Stimulated activated CD4-positive, alpha-beta T cell treated with anti-CD3 and anti-CD28 coated beads, Interleukin-4, amount 100 ng/mL, for 4 hours (primary cell): ENCODE measurements at places on chromosomes 2 and 18.

- no peak for DNase-seq
Measured at GRCh38 chr2:179899666-179900065, 38.3 kb upstream of the ZNF385B start.

- DNase-seq: no peak
Measured at GRCh38 chr2:48819206-48819735, 63.7 kb upstream of the LHCGR start.

DNA sequence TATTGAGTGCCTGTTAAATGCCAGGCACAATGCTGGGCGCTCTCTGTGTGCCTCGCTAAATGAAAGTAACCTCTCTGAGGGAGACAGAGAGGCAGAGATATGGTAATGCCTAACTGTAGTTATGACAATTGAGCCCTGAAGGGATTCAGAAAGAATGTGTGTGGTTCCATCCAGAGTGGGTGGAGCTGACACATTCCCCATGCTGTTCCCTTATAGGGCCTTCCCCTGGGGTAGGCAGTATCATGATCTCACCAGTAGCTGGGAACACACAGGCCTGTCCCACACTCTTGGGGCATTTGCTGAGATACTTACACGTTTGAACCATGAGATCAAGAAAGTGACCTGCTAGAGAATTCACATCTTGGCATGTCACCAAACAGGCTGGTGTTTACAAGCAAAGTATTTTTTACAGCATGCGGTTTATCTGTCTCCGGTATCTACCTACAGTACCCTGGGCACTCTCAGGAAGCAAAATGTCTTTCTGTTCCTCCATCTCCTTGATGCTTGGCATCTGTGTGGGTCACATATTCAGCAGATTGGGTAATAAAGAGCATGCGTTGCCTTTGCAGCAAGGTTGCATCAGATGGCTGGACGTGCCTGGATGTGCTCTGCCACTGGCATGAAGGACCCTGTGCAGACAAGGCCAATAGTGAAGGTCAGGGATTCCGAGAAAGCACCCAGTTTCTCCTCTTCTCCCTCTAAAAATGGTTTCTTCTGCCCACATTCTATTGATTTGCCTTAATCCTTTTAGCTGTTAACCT, 9.4 kb downstream of the CTIF start:
- DNase-seq: no peak

DNA sequence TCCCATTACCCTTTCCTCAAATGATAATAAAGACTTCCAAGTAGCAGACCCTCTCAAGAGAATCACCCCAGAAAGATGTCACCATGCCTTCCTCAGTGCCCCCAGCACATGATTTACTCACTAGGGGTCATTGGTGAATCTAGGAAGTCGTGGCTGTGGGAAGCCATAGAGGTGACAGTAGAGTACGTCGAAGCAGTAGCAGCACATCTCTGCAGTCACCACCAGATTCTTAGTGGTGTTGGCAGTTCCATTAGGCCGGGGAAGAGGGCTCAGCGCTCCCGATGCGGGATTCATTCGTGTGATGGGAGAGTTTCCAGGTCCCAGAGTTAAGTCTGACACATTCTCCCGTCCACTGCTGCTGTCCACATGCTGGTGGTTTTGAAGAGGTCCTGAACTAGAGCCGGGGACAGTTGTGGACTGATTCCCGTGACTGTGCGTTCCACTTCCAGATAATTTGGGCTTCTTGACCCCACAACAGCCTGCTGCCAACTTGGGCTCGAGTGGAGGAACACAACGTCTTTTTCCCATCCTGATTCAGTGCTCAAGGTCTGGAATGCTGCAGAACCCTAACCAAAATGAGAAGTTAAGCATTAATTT, 12.0 kb downstream of the AMMECR1L start:
- no peak for DNase-seq

DNA sequence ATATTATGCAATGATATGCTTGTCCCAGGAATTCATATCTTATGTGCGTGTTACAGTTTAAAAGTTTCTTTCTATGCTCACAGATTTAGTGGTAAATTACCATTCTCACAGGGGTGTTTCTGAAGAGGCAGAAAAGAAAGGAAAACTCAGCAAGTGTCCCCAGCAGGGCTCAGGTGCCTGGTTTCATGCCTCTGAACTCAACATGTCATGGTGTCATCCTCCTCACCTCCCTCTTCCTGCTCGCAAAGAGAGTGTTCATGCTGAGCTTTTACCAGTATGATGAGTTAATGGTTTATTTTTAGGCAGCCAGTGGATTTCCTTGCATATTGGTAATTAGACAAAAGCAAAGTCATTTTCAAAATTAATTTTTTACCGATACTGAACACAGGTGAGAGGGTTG, 492.9 kb upstream of the ZEB2 start:
- no peak for DNase-seq

- no peak for DNase-seq
Measured at GRCh38 chr18:31791817-31792579, 31.3 kb upstream of the SLC25A52 start.

- DNase-seq: no peak
Measured at GRCh38 chr2:19786408-19787058, 115.2 kb downstream of the TTC32 start.

DNA sequence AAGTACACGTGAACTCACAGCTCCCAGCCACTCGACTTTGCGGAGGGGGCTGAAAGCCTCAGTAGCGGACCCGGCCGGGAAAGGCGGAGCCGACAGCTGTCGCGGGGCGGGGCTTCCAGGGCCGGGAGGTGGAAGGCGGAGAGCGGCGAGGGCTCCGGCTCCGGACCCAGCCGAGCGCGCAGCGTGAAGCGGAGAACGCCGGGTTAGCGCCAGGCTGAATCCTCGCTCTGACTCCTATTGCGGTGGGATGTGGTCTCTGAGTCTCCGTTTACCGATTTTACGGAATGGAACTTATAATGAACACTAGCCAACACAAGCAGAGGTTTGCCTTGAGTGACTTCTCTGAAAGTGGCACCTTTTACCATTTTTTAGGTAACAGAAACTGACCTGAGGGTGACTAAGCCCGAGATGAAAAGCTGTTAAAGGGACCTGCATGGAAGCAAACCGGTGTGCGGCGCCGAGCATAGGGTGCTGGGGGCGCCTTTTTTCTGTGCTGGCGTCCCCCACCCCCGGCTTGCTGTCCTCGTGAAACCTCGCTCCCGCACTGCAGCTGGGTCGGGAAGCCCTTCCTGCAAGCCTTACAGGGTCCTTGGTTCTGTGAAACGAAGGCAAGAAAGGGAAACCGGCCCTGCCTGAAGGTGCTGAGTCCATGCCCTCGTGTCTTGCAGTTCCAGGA, 72.9 kb downstream of the EN1 start:
- peak; percentile 10 for DNase-seq

GRCh38 chr2:235603659-235604058, 109.8 kb downstream of the AGAP1 start:
- DNase-seq: no peak

GRCh38 chr2:12074126-12074844, 327.9 kb downstream of the LPIN1 start:
- no peak for DNase-seq

- no peak for DNase-seq
Measured at GRCh38 chr2:10478298-10478625, 30.1 kb upstream of the ODC1 start.

GRCh38 chr2:48089644-48090043, 183.3 kb upstream of the FBXO11 start:
- no peak for DNase-seq

GRCh38 chr2:72629062-72629461, 196.8 kb downstream of the EXOC6B start:
- no peak for DNase-seq

GRCh38 chr2:218853766-218854165, 5.8 kb upstream of the WNT6 start:
- DNase-seq: no peak

DNA sequence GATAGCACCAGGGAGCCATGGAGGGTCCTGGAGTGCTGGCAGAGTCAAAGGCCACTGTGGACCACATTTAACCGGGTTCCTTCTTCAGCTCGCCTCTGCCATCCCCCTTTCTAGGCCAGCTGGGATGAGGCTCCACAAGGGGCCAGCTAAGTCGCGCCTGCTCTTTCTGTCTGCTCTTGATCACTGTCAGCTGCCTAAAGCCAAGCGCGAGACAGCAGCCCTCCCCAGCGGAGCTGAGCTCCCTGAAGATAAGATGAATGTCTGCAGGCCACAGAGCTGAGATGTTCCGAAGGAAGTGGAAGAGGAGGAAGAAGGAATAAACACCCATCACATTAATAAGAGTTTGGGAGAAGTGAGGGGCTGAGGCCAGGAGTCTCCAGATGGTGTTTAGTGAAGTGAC, 99.6 kb downstream of the CELF4 start:
- no peak for DNase-seq

GRCh38 chr2:153138651-153139375, 339.7 kb downstream of the RPRM start:
- DNase-seq: no peak
